NCI-H2107 (cell line): ENCODE measurements at places on chromosomes 2 and 18.

- no peak for DNase-seq
Observed at GRCh38 chr18:28248653-28249052, 71.7 kb upstream of the CDH2 start.

GRCh38 chr2:234797566-234798250 is 154.1 kb upstream of the SH3BP4 start:
- DNase-seq = no peak

DNA sequence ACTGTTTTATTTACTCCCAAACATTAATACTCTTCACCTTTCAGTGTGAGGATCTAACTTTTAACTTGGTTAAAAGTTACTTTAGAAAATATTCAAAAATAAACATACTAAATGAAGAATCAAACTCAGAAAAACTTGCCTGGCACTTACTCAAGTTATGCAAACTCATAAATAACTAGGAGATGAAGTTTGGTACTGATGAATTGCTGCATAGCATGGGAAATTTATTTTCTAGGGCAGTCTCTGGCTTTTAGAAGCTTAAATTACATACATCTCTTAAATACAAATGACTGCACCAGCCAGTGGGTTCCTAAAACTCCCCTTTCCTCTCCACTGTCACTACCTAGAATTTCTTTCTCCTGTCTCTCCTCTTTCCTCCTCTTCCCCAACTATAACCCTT is 46.7 kb upstream of the CREB1 start:
- DNase-seq = no peak

GRCh38 chr2:237310515-237311114 is 103.3 kb downstream of the COL6A3 start:
- no peak for DNase-seq

GRCh38 chr2:66481100-66481549 is 46.2 kb downstream of the MEIS1 start:
- no peak for DNase-seq

DNA sequence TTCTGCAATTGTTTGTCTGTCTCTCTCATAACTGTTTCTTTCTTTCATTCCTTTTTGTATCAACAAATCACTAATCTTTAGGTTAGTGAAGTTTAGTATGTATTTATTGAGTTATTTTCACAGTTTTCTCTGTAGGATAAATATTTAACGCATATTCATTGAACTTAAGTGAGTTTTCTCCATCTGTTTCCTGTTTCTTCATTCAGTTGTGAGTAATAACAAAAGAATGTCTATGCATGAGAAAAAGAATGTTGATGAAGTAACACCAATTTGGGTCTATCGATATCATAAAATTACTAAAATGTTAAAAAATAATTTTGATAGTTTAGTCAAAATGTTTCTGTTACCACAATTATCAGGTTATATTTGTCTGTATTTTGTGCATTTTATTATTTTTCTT is 948.0 kb downstream of the DSC3 start:
- no peak for DNase-seq

DNA sequence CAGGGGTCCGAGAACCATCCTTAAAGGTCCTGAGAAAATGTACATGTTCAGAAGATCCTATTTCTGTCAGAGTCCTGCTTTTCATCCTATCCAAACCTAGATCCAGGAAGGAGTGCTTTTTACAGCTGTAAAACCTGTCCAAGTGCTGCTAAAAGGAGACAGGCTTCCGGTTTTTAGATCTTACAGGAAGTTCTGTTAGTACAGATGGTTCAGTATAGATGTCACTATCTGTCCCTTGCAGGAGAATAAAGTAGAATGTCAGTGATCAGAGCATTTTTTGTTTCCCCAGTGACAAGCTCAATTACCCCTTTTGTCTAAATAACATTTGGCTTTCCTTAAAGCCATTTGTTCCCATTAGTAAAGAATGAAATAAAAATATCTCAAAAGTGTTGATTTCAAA is 98.3 kb downstream of the NRP2 start:
- DNase-seq = no peak

- DNase-seq = no peak
Observed at GRCh38 chr18:75473316-75473715, 45.8 kb upstream of the SMIM21 start.

DNA sequence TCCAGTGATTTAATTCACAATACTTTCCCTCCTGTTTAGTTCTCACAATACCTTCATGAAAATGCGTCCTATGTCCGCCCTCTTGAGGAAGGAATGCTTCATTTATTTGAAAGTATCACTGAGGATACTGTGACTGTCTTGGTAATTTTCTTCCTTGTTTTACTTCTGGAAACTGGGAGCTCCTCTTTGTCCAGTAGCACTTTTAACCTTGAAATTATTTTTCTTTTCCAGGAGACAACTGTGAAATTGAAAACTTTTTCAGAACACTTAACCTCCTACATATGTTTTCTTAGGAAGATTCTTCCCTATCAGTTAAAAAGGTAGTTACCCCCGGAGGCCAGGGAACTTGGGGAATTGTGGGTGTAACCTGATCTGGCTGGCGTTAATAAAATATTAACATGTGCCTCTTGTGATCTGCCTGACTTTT is 58.9 kb upstream of the STON1 start:
- peak; percentile 32 for DNase-seq

DNA sequence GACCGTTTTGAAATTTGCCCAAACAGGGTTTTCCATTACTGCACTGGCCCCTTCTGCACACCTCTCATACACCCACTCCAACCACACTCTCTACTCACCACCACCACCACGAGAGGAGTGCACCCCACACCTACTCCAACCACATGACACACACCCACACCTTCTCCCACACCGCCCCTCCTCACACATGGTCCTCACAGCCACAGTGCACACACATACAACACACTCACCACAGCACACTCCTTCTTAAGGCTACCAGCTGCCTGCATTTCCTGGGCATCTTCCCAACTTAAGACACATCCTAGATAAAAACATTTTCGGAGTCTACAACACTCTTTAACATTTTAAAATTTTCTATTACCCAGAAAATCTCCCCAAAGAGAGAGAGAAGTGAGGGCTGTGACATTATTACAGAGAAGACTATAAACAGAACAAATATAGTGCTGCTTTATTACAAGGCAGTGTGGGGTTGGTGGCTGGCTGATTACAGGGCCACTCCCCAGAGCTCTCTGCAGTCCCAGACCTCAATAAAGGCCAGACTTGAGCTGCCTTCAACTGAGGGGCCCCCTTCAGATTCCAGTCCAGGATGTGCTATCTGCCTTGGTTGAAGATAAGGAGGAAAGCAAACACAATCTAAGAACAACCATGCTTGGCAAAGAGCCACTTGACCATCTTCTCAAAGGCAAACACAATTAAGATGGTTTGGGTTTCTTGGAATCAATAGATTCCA is 36.1 kb downstream of the NHEJ1 start:
- no peak for DNase-seq

- no peak for DNase-seq
Observed at GRCh38 chr18:814300-815084, 2.5 kb upstream of the YES1 start.

DNA sequence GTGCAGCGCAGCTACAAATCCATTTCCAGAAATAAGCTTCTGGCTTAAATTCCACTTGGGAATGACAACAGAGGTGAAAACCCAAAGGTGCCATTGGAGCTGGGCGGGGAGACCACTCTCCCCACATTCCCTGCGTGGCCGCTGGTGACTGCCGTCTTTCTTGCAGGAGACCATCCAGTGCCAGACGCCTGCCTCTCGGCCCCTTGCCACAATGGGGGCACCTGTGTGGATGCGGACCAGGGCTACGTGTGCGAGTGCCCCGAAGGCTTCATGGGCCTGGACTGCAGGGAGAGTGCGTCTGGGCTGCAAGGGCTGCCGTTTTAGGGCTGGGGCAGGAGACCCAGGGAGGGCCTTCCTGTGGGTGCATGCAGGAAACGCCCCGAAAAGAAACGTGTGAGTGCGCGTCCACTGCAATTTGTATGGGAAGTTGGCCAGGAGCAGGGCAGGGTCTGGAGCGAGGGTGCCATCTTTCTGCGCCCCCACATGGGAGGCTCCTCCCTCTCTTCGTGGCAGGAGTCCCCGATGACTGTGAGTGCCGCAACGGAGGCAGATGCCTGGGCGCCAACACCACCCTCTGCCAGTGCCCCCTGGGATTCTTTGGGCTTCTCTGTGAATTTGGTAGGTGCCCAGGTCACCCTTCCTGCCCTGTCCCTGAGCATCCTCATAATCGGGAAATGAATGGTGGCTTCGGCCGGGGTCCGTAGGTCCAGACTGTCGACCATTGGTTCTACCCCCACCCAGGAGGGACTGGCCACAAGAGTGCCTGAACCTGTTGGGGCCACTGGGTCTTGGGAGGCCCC is 49.9 kb downstream of the SNED1 start:
- DNase-seq = no peak

DNA sequence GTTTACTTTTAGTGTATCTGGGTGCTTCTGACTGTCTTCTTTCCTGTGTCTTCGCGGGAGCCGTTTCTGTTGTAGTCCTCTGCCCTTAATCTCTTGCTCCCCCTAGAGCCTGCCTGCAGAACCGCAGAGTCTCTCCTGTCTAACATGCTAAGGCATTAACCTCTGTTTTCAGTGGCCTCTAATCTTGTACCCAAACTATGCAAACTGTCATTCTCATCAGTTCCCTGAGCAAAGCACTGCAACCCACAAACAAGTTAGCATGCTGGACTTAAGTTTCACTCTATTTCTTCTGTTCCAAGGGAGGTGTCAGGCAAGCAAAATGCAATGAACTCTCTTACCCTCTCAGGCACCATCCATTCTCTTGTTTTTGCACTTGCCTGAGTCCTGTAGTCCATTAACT is 138.4 kb downstream of the OTX1 start:
- DNase-seq = no peak

- DNase-seq = peak; percentile 39
Observed at GRCh38 chr2:184598316-184599053, at the start of gene ZNF804A. Gene ZNF804A, plus strand, starts transcription at chr2:184598529. Its CDS starts 431 bp downstream, at chr2:184598960.

DNA sequence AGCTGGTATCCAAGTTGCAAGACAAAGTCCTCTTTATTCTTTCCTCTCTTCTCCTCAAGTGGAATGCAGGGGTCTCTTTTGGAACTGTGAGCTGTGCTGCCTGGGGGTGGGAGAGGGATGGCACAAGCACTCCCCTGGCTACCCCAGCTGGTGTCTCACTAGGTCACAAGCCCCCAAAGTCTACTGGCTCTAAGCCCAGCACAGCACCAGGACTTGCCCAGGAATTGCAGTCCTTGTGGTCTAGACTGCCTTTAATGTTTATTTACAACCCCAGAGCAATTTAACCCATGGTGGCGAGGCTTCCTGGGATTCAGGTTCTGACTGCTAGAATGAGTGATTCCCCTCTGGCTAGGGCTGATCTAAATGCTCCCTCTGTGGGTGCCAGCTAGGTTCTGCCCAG is 199.0 kb upstream of the STK17B start:
- no peak for DNase-seq

DNA sequence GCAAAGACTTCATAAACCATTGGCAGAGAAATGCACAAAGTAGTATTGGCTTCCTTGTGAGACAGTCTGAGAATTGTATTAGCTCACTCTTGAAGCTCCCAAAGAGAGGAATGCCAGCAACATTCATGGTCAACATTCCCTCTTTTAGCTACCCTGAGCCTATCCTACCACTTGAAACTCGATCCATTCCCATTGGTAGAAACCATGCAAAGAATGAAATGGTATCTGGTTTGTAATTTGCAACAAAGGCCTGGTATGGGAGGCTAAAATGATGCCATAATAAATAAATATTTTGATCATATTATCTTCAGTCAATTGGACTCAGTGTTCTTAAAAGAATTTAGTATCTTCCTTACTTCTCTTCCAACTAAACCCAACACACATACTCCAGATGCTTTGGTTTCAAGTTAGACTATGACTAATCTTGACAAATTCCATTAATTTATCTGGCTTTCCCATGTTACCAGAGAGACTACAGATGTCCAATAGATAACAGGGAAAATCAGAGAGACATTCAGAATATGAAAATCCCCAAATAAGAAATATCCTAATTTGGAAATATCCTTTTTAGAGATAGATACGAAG is 102.9 kb downstream of the DHRS9 start:
- DNase-seq = no peak

DNA sequence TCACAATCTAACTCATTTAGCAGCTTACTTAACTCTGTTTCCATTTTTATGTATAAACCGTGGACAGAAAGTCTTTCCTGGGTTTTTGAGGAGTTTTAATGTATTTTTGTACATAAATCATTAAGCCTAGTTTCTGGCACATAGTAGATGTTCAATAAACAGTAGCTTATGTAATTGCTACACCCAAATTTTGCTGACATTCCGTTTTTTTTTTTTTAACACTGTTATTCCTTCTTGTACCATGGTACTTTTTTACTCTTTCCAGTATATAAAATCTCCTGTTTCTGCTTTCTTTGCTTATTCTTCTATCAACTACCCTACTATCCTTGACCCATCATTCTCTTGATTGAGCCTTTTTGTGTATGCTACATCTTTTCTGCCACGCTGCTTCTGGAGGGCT is 1151.3 kb upstream of the CRIM1 start:
- DNase-seq = no peak

DNA sequence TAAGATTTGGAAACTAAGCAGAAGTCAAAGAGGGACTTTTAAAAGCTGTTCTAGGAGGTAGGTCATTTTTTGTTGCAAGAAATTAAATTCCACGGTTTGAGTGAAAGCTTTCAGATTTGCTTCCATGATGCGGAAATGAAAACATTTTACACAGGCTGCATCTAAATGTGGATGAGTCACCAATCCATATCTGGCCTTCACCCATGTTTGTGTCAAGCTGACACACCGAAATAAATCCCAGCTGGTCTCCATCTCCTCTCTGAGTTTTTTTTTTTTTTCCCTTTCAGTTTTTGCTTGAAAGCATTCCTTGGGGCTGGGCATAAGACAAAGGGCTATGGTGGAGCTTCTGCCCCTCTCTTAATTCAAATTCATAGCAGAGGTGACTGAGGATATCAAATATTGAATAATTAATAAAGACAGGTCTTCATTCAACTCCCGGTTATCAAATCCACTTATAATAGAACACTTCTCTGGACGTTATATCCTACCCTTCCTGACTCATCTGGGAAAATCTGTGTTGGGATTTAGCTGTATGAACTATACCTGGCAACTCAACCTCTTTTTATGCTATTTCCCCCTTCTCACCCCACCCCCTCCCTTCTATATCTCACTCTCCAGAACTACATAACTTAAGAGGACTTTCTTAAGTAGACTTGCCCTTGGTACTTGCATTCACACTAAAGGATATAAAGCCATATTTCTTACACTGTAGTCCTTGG is 558.3 kb upstream of the GCFC2 start:
- DNase-seq = no peak

- DNase-seq = no peak
Observed at GRCh38 chr2:23520256-23520655, 135.3 kb downstream of the KLHL29 start.

- no peak for DNase-seq
Observed at GRCh38 chr2:63434024-63435001, 154.0 kb downstream of the WDPCP start.

- no peak for DNase-seq
Observed at GRCh38 chr2:238401551-238401950, 25.2 kb upstream of the ASB1 start.

- DNase-seq = no peak
Observed at GRCh38 chr2:233375490-233376314, 21.4 kb downstream of the DGKD start.

GRCh38 chr2:79428745-79429144 is 84.1 kb upstream of the CTNNA2 start:
- no peak for DNase-seq
